ENCODE measurements at places on chromosomes 16 and 17.

DNA sequence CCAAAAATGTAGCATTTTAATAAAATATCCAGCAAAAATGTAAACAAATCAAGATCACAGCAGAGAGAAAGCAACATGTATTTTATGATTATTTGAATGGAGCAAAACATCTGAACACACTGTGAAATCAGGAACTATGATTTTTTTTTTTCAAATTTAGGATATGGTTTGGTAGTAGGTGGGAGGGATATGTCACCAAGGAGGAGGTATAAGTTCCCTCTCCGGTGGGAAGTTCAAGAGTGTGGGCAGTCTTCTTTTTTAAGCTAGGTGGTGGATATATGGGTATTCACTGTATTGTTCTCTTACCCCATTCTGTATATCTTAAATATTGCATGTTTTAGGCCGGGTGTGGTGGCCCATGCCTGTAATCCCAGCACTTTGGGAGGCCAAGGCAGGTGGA is 10.2 kb downstream of the CDR2 start:
- no peak for DNase-seq

GRCh38 chr17:81239714-81240555 is 817 bp downstream of the NDUFAF8 start:
- DNase-seq = no peak

DNA sequence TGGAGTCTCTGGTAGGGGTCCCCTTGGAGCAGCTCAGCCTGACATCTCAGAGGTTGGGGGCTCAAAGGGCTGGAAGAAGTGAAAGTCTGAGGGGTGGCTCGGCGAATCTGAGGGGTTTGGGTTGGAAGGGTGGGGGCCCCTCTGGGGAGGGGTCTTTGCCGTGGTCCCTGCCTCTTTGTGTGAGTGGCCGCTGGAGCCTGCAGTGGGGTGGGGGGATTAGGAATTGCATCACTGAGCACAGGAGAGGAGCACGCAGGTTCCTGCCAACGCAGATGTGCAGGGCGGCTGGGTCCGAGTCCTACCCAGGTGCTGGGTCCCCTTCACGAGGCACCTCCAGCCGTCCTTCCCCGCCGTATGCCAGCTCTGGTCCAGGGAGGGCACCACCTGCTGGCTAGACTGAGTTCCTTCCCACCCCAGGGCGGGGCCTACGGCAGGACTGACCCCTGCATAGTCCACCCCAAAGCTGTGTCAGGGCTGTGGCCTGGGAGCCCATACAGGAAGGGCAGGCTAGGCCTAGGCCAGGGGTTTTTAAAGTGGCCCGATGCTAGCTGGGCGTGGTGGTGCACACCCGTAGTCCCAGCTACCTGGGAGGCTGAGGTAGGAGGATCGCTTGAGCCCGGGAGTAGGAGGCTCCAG is 9.9 kb downstream of the FMNL1 start:
- DNase-seq = peak; percentile 56

DNA sequence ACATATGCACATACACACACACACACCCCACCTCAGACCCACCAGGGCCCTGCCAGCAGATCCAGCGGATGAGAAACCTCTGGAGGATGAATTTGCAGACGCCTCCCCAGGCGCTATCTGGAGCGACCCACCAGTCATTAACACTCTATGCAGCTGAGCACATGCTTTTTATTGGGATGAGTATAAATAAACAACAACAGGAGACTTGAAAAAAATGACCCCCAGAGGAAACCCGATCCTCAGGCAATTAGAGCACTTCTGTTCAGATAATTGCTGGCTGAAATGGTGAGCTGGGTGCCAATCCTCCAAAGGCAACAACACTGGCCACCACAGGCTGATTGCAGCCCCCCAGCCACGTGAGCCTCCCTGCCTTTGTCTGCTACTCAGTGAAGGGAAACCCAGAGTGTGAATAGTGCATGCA is 32.9 kb downstream of the DYNLRB2 start:
- DNase-seq = no peak

- DNase-seq = peak; percentile 91
Measured at GRCh38 chr16:85334718-85335583, 222.7 kb upstream of the CIBAR2 start.

DNA sequence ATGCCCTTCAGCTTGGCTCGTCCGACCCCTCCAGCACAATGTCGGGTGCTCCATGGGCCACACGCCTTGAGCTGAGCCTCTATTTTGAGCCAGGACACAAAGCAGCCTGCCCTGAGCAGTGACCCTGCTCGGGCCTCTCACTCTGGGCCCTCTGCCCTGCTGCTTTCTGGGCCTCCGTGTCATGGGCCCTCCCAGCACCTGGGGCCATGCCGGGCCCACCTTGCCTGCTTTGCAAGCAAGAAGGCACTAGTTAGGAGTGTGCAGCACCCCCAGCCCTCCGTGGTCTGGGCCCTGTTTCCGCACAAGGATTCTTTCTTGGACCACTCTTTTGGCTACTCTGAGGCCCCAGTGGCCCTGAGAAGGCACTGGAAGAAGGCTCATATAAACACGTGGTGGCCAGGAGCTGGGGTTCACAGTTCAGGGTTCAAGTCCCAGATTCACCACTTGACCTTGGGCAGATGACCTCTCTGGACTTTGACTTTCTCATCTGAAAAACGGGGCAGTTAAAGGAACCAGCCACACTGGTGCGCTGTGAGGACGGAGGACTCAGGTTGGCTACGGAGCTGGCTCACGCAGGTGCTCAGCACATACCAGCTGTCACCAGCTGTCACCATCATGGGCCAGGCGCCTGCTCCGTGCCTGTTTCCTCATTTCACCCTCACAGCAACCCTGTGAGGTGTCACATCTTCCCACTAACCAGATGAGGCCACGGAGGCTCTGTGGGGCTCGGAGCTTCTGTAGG is 166.0 kb upstream of the GSE1 start:
- peak; percentile 54 for DNase-seq

GRCh38 chr17:17572010-17572785 is 19.3 kb downstream of the PEMT start:
- DNase-seq = no peak

GRCh38 chr17:29154516-29155226 is 25.5 kb downstream of the MYO18A start:
- DNase-seq = peak; percentile 36

DNA sequence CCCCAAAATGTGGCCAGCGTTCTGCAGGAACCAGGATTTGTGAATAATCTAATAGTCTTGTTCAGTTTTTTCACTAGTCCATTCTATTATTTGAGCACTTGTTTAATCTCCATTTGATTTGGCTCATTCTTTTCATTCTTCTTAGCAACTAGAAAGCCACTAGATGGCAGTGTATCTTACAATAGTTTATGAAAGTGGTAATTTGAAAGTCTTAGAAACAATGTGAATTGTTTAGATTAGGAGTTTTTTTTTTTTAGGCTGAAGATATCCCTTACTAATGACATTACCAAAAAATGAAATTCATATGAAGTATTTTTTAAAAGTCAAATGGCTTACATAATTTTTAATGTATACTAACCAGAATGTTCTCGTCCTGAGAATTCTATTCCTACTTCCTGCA is 6.7 kb downstream of the ERI2 start:
- DNase-seq = no peak

- DNase-seq = no peak
Measured at GRCh38 chr17:35898283-35899070, 18.3 kb upstream of the CCL5 start.

DNA sequence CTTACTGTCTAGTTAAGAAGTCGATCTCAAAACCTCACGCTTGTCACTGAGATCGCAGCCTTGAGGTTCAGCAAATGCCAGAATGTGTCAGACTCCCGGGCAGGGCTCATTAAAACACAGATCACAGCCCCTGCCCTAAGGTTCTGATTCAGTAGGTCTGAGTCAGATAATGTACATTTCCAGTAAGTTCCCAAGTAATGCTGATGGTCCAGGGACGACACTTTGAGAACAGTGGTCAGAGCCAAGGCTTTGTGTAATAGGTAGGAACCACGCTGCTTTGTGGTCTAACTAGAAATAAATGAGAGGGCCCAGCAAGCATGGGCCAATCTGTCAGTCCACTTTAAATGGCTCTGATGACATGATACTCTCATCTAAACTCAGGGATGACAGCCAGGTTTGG is 228.6 kb downstream of the ZFHX3 start:
- no peak for DNase-seq

DNA sequence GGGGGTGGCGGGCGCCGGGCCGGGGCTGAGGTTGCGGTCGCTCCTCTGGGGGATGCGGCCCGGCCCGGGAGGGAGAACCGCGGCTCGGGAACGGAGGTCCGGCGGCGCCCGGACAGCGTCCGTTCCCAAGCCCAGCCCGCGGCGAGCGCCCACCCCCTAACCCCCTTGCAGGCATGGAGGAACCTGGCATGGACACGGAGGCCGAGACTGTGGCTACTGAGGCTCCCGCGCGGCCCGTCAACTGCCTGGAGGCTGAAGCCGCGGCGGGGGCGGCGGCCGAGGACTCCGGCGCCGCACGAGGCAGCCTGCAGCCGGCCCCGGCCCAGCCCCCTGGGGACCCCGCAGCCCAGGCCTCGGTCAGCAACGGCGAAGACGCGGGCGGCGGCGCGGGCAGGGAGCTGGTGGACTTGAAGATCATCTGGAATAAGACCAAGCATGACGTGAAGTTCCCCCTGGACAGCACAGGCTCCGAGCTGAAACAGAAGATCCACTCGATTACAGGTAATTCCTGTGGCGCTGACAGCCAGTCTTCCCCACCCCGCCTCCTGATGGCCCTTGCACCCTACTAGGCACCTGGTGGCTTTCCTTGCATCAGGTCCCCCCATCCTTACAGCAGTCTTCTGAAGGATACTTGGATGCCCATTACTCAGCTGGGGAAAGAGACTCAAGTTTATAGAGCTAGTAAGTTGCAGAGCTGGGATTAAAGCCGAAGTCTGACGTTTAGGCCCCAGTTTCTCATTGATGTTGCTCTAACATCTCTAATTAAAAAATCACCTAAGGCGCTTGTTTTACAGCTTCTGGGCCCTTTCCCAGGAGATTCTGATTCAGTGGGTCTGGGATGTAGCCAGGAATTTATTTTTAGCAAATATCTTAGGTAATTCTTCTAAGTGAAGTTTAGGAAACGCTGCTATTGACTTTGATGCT is 514 bp downstream of the UBFD1 start:
- peak; percentile 69 for DNase-seq

GRCh38 chr16:28521436-28521835 is 14.8 kb upstream of the IL27 start:
- DNase-seq = no peak

DNA sequence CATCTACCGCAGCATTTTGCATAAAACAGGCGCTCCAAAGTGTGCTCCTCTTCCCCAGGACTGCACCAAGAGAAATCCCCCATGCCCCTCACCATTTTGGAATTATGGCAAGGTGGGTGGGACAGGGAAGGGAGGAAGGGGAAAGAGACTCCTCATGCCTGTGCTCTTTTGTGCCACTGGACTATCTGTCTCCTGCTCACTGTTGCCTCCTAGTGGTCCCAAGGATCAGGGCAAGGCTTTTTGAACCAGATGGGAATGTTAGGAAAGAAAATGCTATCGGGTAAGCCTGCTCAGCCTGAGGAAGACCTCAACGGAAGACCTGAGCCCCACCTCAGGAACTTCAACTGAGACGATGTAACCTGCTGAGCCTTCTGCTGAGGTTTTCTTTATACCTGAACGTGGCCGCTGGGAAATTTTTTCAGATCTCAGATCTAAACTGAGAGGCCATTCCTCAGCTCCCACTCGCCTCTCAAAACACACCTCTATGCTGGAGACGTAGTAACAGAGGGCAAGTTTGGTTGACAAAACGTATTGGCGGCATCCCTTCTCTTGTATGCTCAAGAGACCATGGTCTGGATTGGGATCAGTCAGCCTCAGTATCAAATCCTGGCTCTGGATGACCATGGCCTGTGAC is 58.3 kb downstream of the SPACA3 start:
- peak; percentile 62 for DNase-seq

- no peak for DNase-seq
Measured at GRCh38 chr17:57959929-57960328, 4.7 kb upstream of the CUEDC1 start.

DNA sequence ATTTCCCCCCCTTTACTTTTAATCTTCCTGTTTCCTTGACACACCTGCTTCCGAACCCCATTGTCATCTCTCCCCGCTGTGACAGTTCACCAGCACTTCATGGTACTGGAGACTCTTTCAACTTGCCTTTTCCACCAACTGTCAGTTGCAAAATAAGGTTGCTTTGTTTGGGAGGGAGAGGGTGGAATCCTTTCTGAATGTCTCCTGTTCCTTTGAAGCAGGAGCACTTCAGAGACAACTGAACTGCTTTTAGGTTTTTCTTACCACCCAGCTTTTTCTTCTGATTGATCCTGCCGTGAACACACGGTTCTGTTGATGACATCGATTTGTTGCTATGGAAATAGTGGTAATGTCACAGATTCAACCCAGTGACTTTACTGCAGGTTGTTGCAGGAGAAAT is 42.0 kb downstream of the RPA1 start:
- no peak for DNase-seq

DNA sequence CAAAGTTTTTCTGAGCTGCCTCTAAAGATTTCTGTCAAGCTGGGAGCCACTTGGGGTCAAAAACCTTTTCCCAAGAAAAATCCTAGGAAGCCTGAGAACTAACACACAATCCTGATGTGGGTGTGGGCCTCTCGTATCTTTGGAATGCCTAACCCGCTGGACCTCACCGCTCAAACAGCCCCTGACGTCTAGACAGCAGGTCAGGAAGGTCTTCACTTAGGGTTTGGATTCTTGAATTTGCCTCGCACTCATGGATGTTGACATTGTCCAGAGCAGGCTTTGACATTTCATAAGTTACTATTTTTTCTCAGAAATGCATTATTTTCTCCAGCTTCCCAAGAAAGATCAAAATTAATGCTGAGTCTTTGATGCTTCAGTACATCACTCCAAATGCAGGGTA is 18.9 kb downstream of the TEX2 start:
- DNase-seq = peak; percentile 35

DNA sequence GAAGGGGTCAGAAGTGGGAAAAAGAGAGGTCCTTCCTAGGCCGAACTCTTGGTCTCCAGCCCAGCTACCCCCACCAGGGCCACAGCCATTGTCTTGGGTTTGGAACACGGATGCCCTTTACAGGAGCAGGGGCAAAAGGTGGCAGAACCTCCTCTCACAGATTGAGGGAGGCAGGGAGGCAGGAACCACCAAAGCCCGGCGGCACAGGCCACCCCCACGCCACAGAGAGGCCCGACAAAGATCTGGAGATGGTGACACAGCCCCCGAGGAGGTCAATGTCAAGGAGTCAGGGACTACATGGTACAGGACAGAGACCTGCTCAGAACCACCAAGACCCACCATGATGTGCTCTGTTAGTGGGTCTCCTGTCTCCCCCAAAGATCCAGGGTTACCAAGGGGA is 44.4 kb upstream of the DLX4 start:
- DNase-seq = no peak

DNA sequence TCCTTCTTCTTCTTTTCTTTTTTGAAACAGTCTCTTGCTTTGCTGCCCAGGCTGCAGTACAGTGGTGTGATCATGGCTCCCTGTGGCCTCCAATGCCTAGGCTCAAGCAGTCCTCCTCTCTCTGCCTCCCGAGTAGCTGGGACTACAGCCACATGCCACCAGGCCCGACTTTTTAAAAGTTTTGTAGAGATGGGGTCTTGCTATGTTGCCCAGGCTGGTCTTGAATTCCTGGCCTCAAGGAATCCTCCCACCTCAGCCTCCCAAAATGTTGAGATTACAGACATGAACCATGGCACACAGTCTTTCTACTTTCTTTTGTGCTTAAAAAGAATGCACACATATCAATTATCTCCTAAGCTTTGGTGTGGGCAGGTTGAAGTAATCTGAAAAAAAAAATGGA is 61.0 kb upstream of the DNAJA2 start:
- no peak for DNase-seq

All from stomach (tissue), 19 donors.